ENCODE measurements at places on chromosomes 7 and 10. TPM values are rescaled to one million over a fixed set of nuclear protein-coding genes. Genes with fewer than 3 reads are reported as not detected.

The GTPBP4 gene
- 36.8 TPM for total RNA-seq

The TUBB8 gene
- not detected for total RNA-seq

The GRID1 gene
- 2.7 TPM for total RNA-seq

The KCNIP2 gene
- 5.7 TPM for total RNA-seq

The GPR26 gene
- total RNA-seq: not detected

The PTF1A gene
- total RNA-seq: not detected

The ABI1 gene
- 65.8 TPM for total RNA-seq

The MRLN gene
- 15.7 TPM for total RNA-seq

The CFAP58 gene
- 0.39 TPM for total RNA-seq

The LMBR1 gene
- 70.7 TPM for total RNA-seq

The NEUROD6 gene
- 0.30 TPM for total RNA-seq

The RBP3 gene
- total RNA-seq: not detected

The SPDYE16 gene
- 0.10 TPM for total RNA-seq

The SPAM1 gene
- not detected for total RNA-seq

- peak; percentile 26 for DNase-seq
Observed at GRCh38 chr7:43639858-43640491, 57.1 kb downstream of the STK17A start.

- no peak for DNase-seq
Observed at GRCh38 chr10:121593281-121594075, 4.8 kb downstream of the FGFR2 start.

GRCh38 chr7:40758590-40758989 lies 623.8 kb downstream of the SUGCT start:
- no peak for DNase-seq

DNA sequence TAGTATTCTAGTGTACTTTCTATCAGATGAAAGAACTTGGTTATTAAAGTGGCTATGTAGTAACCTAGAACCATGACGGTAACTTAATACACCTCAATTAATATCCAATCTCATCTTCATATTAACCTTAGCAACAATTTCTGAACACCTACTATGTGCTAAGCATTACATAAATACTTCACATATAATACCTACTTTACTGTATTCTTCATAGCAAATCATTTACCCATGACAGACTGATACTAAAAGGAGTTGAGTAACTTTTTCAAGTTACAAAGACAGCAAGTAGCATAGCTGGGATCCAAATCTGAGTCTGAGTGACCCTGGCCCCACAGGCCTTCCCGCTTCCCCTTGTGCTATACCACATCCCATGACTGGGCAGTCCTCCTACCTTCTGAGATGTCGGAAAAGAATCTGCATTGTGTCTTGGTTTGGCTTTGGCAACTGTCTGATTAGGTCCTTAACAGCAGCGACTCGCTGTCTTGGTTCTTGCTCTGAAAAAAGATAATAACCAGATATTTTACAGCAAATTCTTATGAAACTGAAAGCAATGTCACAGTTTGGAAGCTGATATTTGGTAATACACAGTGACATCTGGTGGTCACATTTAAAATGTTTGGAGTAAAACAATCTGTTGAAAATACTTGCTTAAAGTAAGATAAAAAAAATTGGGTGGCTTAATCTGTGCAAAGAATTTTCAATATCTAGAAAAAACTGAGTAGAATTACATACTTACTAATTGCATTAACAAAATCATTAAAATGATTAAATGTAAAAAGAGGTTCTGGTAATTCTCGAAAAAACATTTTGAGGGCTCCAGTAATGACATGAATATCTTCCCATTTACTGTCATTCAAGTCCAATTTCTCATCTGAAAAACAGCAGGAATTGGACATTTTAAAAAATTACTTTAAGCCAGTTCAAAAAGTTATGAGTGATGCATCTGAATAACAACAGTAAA lies 120.1 kb downstream of the ARHGAP12 start:
- DNase-seq: peak; percentile 93

DNA sequence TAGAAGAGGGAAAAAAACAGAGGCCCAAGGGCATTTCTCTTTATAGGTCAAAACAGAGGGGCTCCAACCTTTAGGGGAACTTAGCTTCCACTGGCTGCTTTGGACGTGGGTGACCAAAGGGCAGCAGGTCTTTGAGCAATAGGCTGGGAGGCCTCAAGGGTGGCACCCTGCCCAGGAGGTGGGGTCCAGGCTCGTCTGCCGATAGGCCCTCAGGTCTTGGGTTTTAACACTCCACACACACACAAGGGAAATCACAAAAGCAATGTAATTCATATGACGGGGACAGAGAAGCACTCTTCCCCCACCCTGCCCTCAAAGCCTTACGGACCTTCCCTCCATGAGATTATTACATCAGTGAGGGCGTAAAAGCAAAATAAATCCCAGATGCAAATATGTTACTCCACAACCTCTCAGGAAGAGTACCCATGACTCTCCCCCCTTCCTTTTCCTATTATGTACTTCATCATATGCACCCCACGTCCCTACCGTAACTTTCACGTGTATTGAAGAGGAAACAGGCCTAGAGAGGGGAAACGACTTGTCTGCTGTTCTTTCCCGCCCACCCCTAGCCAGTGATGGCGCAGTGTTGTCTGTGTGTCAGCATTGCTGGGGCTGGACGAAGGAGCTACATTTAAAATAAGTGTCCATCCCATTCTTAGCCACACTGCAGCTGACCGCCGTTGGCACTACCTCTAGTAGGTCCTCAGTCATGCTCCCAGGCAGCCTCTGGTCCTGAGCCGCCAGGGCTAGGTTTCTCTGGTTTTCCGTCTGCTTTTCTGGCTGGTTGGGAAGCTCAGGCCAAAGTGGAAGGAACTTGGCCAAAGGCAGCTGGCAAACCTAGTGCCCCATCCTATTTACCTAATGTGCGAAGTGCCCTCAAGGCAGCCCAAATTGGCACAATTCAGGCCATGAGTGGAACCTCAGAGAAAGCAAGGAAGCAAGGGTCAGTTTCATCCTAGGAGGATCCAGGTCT lies 2.1 kb downstream of the PCBD1 start:
- no peak for DNase-seq

DNA sequence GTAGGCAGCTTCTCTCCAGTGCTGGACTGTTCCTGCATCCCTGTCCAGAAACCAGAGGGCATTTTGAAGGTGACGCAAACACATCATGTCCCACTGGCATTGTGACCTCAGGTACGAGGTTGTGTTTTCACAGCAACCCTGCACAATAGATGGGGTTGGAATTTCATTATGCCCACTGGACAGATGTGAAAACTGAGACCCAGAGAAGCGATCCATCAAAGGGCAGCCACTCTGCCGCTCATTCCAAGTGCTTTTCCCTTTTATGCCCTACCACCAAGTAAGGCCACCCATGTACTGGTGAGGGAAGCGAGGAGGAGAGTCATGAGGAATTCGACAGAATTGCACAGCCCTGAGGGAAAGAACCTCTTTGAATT lies 63.3 kb downstream of the CALML3 start:
- no peak for DNase-seq

- DNase-seq: no peak
Observed at GRCh38 chr7:111026343-111026742, 64.6 kb upstream of the LRRN3 start.

DNA sequence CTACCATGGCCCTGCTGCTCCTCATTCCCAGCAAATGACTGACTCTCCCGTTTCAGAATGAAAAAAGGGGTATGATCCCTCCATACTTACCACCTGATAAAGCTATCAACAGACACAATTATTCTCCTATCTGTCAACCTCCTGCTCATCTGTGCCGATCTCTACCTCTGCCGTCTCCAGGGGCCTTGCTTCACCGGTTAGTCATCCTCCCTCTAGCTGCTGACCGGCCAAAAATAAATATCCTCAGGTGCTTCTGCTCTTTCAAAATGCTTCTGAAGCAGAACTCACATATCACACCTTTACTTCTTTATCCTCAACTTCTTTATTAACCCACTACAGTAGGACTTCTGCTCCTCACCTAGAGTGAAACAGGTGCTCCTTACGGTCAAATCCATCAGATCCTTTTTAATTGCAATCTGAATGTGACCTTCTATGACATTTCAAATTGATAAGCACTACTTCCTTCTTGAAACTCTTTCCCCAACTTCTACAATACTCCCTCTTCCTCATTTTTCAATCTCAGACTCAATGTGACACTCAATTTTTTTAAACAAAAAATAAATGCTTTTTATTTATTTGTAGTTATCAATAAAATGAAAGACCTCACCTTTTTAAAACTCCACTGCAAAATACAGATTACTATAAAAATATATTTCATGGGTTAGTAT lies 63.2 kb downstream of the LMBR1 start:
- no peak for DNase-seq

- DNase-seq: no peak
Observed at GRCh38 chr7:21497072-21497471, 45.8 kb upstream of the DNAH11 start.

DNA sequence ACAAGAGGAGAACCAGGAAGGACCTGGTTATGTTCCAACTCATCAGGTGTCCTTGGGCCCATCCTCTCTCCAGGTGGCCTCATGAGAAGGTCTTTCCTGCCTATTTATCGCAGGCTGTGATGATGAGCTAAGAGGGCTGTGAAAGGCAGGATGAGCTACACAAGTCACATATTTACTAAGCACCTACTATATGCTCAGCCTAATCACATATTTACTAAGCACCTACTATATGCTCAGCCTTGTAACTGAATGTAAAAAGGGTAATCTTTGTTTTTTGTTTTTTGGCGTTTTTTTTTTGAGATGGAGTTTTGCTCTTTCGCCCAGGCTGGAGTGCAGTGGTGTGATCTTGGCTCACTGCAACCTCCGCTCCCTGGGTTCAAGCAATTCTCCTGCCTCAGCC lies 44.2 kb upstream of the NPFFR1 start:
- no peak for DNase-seq

GRCh38 chr10:48511066-48511874 lies 93.6 kb downstream of the ARHGAP22 start:
- DNase-seq: no peak

DNA sequence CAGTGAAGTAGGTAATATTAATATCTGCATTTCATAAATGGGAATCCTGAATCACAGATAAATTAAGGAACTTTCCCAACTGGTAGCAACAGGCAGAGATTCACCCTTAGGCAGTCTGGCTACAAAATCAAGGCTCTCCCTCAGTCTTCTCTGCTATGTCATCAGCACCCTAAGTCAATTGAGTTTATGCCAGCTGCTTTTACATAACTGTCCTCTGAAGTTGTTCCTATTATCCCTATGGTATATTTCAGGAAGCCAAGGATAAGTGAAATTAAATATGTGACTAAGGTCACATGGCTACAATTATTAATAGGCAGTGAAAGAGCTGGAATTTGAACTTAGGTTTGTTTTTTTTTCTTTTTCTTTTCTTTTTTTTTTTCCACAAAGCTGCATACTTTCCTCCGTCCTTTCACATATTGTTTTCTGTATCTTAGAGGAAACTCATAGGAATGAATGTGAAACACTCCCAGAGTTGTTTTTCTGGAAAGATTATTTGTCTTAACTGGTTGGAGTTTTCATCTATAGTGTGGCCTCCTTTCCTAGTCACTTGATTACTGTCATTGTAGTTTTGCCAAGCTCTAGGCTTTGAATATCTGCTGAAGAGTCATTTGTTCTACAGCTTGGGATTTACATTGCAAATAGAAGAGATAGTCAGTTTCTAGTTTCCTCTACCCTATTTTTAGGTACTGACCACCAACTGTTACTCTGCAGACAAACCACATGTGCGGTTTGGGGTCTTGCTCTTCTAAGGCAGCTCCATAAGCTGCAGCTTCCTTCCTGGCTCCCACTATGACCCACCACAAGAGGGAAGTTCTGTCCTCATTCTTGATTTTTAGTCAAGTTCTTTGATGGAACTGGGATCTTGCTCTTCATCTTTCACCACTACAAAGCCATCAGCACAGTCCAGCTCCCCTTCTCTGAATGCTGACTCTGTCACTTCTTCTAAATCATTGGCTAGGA lies 338.0 kb upstream of the KIAA1217 start:
- DNase-seq: no peak

DNA sequence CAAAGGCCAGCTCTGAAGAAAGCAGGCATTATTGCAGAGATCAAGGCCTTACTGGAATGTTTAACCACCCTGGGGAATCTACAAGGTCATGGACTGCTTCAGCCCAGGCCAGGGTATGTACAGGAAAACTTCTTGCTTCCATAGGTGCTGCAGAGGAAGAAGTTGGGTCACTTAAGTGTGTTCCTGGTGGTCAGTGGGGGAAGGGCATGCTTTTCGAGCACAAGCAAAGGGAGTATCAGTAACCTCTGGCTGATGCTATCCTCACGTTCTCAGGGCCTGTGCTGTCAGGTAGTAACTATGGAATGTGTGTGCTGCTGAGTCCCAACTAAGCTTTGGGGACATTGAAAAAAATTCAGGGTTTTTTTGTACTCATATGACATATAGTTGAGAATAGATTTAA lies 234.0 kb upstream of the SP4 start:
- DNase-seq: no peak

DNA sequence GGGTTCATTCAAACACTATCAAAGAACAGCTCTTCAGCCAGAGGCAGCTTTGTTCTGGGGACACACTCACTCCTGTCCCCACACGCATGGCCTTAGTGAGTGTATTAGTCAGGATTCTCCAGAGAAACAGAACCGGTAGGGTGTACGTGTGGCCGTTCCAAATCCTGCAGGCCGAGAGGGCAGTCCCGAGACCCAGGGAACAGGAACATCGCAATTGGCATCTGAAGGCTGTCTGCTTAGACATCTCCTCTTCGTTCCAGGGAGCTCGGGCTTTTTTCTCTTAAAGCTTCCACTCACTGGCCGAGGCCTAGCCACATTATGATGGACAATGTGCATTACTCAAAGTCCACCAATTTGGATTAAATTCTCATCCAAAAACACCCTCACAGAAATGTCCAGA lies 523.3 kb downstream of the GLRX3 start:
- no peak for DNase-seq

DNA sequence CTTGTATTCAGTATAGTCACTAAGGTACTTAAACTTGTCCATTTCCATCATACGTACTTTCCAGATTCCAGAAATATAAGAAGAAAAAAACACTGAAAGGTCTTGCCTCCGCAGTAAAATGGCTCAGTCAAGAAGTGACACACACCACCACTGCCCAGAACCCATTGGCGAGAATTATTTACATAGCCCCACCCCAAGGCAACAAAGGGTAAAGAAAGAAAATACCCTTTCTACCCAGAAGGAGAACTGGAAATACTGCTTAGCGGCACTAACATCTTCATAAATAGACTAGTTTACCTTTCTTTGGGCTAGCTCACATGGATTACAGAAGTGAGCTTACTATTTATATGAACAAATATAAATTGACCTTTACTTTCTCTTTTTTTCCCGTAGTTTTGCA lies 194.0 kb downstream of the PPP1R9A start:
- DNase-seq: no peak

GRCh38 chr7:64876792-64877713 lies 26.0 kb upstream of the ZNF273 start:
- no peak for DNase-seq
